ENCODE measurements at places on chromosomes 11 and 22.

- no peak for DNase-seq
These were observed 60.4 kb downstream of the WNT7B start for GRCh38 chr22:45916515-45916914.

- no peak for DNase-seq
These were observed 53.9 kb downstream of the FLI1 start for GRCh38 chr11:128747728-128748148.

DNA sequence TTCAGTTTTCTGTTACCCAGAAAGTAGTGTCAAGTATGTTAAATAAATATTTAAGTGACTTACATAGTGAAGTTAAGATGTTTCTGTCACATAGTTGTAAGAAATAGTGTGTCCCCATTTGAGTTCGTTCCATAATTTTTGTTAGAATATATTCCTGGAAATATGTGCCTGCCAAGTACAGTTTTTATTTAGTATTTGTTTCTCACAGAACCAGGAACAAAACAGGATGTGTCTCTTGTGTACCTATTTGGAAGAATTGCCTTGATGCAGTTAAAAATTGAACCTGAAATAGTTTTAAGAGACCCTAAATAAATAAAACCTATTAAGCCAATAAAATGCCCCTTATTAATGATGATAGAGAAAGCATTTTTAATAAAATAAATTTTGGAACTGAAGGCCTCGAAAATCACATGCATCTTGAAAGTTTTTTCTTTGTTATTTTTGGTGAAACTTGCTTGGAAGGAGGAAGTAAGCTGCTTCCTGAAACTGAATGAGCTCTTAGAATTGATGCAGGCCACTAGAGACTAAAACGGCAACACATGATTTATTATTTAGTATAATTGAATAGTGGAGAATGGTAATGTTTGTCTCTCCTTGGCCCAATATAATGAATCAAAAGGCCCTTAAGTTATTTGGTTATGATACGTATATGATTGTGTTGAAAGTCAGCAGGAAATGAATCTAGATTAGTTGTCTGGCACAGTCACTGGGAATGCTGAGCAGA is 55.9 kb downstream of the SWAP70 start:
- DNase-seq: peak; percentile 29

GRCh38 chr11:64313491-64314145 is 3.7 kb downstream of the TRMT112 start:
- DNase-seq: peak; percentile 90

GRCh38 chr11:85783758-85784157 is 27.2 kb downstream of the SYTL2 start:
- no peak for DNase-seq

- peak; percentile 9 for DNase-seq
These were observed 121.2 kb downstream of the PDE3B start for GRCh38 chr11:14764579-14765527.

- DNase-seq: no peak
These were observed 1.1 kb upstream of the CD81 start for GRCh38 chr11:2375964-2376551.

GRCh38 chr22:45235851-45236342 is 4.8 kb downstream of the KIAA0930 start:
- no peak for DNase-seq

DNA sequence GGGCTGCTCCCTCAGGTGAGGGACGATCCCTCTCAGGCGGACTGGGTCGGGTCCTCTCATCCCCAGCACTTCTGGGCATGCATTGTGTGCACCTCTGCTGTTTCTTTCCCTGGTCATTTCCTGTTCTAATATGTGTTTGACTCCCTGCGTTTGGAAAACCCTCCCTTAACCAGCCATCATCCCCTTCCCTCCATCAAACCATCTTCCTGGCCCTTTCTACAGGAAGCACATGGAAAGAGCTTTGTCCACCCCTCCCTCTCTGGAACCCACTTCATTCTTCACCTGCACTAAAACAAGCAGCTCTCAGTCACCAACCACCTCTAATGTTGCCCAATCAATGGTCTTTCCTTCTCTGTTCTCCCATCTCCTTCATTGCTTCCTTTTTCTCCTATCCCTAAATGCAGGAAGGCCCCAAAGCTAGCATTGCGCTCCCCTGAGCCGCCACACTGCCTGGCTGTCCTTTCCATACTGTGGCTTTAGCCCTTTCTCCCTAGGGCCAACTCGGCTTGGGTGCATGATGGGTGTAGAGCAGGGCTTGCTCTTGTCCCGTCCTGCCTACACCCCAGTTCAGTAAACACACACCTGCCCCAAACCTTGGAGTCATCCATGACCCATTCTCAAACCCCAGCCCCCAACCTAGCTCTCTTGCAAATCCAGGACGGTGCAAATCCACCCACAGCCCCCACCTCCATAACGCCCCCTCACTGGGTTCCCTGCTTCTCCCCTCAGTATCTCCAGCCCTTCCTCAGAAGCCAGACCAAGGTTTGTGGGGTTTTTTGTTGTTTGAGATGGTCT is 5.4 kb upstream of the GAS2L1 start:
- DNase-seq: no peak

GRCh38 chr11:117818041-117818873 is 6.3 kb downstream of the FXYD2 start:
- no peak for DNase-seq

- no peak for DNase-seq
These were observed 1206.6 kb upstream of the RAG2 start for GRCh38 chr11:37804666-37805065.

- DNase-seq: no peak
These were observed 34.6 kb upstream of the CAVIN3 start for GRCh38 chr11:6354651-6355485.

GRCh38 chr22:34847072-34847471 is 218.9 kb upstream of the ISX start:
- DNase-seq: no peak

GRCh38 chr11:102147015-102147414 is 36.8 kb downstream of the YAP1 start:
- DNase-seq: no peak

DNA sequence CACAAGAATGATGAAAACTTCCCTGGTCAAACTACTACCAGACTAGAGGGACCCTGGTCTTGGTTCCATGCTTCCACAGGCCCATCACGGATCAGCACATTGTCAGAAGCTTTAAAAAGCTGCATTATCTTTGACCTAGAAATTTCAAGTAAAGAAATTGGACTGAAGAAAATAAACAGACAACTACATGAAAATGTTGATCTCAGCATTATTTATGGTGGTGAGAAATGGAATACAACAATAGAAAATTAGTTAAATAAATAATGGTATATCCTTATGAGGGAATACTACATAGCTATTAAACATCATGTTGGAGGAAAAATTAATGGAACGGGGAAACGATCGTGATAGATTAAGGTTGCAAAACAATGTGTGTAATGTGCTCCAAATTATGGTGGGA is 13.7 kb downstream of the TENM4 start:
- DNase-seq: no peak

DNA sequence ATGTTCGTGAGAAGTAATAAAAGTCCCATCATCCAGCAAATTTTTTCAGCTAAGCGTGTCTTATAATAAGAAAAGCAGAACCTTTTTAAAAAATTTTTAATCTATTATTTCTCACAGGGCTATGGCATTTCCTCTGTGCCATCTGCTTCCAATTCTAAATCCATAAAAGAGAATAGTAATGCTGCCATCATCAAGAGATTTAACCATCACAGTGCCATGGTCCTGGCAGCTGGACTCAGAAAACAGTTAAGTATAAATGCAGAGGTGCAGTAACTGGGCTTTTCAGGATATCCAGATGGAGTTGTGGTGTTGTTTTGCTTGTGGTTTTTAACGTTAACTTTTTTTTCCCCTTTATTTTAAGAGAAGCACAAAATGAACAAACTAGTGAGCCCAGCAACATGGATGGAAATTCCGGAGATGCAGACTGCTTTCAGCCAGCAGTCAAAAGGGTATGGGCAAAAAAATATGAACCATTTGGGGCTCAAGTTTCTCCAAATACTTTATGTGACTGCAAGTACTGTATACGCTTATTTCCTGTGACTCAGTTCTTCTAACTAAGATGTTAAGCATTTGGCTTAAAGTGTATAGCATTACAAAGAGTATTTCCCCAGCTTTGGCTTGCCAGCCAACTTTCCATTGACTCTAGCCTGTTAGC is 25.2 kb downstream of the GTF2H1 start:
- DNase-seq: peak; percentile 91

DNA sequence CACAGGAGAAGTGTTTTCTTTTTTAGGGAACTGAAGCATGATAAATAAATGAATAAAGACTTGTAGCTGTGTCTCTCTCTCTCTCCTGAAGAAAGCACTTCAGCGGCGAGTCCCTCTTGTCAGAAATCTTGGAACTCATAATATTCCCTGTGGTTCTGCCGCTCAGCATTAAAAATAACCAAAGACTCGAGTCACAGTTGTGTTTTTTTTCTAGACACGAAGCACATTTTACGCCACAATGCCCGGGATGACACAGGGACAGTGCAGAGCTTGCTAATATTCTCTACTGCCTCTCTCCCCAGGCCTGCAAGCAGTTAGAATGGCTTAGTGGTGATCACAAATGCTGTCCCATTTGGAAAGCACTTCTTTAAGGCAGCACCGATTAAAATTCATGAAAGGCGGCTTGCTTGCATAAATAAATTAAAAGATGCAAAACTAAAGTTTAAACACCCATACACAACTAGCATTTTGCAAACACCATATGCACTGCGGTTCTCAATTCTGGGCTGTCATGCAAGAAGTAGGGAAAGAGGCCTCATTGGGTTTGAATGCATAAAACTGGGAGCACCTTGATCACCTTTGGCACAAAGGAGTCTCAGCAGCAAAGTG is 597.4 kb downstream of the SOX6 start:
- DNase-seq: no peak

DNA sequence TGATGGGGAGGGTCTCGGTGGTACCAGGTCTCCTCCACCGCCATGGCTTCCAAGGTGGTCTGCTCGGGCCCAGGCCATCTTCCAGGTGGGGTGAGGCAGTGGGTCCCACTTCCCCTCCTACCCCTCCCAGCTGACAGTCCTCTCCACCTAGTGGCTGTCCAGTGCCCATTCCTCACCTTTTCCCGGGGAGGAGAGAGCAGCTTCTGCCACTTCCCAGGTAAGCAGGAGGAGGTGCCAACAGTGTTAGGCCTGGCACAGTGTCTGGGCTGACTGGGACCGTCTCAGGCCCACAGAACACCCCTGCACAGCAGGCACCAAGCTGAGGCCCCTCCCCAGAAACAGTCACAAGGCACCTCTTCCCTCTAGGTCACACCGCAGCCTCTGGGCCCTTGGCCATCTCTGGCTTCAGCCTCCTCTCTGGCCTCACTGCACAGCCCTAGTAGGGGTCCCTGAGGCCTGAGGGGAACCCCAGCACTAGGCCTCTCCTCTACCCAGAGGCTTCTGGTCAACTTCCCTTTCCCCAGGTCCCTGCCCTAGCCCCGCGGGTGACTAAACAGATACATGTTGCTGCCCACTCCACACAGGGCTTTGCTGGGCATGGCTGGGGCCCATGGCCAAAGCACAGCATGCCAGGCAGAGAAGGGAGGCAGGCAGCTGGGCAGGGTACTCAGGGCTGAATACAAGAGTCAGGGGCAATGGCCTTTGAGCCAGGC is 2.3 kb upstream of the ANKRD13D start:
- no peak for DNase-seq

- no peak for DNase-seq
These were observed 1698.3 kb upstream of the RAG2 start for GRCh38 chr11:38296211-38296776.

DNA sequence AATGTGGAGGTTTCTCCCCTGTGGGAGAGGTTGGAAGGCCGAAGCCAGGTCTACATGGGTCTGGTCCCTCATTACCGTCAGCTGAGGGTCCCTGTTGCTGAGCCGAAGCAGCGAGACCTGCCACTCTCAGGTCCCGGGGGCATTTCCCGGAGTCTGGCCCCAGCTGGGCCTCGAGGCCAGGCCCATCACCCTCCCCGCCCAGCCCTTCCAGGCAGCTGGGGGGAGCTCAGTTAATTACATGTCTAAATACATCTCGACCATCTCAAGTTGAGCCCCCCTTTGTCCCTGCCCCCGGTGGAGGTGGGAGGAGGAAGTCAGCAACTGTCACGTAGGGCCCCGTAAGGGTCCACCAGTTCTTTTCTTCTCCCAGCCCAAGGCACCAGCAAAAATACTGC is 3.6 kb downstream of the CDKN1C start:
- DNase-seq: no peak

DNA sequence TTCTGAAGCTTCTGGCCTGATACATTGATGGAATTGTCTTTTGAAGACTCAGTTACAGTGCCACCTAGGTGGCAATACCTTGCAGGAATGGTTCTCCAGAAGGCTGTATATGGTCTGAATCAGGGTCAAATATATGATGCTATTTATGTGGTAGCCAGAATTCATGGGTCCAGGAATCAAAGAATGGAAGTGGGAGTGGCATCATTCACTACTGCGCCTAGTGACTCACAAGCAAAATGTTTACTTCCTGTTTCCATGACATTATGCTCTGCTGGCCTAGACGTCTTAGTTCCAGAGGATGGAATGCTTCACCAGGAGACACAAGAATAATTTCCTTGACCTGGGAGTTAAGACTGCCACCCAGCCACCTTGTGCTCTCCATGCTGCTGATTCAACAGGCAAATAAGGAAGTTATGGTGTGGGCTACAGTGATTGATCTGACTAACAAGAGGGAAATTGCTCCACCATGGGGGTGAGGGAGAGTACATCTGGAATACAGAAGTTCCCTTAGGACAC is 491.8 kb downstream of the ETS1 start:
- peak; percentile 83 for DNase-seq

GRCh38 chr22:48631288-48631863 is 1196.3 kb downstream of the BRD1 start:
- DNase-seq: no peak

- DNase-seq: peak; percentile 85
These were observed 58.9 kb downstream of the FBXO7 start for GRCh38 chr22:32533265-32534111.

DNA sequence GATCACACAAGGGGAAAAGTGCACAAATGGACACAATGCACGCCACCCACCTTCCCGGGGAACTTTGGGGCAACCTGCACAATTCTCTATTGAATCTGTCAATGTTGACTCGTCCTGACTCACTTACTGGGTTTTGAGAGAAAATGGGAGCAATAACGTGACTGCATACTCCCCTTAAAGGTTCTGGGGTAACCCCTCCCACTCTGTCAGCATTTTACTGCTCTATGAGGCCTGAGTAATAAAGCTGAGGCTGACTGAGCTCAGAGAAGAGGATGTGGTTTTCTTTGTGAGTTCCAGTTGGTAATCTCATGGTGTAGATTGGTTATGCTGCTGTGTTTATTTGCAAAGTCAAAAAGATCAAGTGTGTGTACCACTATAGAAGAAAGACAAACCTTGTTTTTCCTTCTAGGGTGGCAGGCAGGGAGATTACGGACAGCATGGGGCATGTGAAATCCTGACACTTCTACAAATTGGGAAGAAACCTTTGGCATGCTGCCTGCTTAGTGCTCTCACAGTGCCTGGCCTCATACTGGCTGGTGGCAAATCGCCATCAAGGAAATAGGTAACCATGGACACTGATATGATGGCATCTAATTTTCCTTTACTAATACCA is 16.1 kb upstream of the APOA1 start:
- peak; percentile 96 for DNase-seq

- DNase-seq: no peak
These were observed 57.6 kb upstream of the CRYBB3 start for GRCh38 chr22:25142102-25142501.

DNA sequence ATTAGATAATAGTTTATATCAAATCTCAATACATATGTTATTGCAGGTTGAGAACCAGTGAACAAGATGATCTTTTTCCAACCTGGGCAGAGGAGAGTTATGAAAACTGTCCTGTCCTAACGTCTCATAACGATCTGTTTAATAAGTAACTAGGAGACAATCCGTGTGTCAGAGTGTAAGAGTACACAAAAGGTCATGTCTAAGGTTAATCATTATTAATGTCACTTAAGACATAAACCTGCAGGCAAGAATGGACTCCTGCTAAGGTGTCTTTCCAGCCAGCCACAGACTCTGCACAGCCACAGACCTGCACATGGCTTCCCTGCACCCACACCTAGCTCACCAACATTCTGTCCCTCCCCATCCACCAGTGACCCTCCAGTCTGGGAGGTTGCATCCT is 10.1 kb downstream of the SLC5A4 start:
- DNase-seq: no peak

Measured in GM23248 (cell line).